ENCODE measurements at places on chromosomes 12 and 14.

GRCh38 chr12:111457071-111457470 lies 51.3 kb downstream of the SH2B3 start:
- DNase-seq, result no peak

DNA sequence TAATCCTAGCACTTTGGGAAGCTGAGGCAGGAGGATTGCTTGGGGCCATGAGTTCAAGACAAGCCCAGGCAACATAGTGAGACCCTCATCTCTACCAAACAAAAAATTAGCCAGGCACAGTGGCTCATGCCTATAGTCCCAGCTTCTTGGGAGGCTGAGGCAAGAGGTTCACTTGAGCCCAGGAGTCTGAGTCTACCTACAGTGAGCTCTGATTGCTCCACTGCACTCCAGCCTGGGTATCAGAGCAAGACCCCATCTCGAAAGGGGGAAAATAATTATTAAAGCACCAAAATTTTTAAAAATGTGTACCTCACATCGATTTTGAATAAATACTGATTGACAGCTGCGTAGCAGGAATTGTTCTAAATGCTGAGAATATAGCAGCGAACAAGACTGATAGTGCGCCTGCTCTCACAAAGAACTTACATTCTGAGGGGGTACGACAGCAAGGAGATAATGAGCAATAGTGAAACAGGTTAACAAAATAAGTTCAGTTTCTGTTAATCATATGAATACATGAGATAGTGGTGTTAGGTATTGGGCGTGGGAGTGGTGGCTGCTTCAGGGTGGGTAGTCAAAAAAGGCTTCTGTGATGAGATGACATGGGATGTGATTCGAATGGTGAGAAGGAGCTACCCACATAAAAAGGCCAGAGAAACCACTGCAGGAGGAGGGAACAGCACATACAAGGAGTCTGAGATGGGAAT lies 19.6 kb downstream of the HCFC2 start:
- no peak for DNase-seq

DNA sequence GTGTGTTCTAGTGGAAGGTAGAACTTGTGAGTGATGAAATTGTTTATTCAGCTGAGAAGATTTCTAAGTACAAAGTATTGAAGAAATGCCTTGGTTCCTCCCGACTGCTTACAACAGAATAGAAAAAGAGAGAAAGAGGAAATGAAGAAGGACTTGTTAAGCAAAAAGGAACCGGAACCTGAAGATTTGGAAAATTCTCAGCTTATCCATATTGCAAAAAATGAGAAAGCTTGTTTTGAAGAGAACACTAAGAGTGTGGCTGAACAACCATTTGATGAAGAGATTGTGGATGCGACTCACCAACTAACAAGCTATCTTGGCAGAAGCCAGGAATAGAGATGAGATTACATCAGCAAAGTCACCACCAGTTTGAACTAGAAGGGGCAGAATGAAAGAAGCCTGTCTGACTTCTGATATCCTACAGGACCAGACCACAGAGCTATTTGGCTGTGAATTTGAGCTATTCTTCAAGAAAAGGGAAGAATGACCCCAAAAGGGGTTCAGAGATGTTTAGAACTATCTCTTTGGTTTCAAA lies 15.1 kb downstream of the NDUFA9 start:
- DNase-seq, result no peak

DNA sequence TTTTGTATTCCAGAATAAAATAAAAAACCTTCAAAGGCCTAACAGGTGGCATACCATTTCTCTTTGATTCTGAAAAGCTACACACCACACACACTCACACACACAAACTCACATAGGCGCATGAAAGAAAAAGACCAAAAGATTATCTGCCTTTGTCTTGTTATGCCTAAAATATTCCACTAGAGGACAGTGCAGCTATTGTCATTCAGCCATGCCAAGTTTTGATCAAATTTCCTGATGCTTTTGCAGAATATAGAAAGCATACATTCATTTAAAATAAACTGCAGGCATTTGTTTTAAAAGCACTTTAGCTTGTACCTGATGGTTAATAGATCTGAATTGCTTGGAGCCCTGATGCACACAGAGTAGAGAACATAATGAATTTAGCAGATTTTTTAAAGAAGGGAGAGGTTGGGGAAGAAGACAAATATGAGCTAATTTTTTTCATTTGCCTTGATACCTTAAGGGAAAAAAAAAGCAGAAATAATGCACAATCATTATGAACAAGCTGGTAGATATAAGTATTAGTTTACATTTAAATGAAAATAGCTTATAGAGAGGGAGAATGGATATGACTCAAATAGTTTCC lies 1766.9 kb upstream of the SEL1L start:
- peak; percentile 31 for DNase-seq

DNA sequence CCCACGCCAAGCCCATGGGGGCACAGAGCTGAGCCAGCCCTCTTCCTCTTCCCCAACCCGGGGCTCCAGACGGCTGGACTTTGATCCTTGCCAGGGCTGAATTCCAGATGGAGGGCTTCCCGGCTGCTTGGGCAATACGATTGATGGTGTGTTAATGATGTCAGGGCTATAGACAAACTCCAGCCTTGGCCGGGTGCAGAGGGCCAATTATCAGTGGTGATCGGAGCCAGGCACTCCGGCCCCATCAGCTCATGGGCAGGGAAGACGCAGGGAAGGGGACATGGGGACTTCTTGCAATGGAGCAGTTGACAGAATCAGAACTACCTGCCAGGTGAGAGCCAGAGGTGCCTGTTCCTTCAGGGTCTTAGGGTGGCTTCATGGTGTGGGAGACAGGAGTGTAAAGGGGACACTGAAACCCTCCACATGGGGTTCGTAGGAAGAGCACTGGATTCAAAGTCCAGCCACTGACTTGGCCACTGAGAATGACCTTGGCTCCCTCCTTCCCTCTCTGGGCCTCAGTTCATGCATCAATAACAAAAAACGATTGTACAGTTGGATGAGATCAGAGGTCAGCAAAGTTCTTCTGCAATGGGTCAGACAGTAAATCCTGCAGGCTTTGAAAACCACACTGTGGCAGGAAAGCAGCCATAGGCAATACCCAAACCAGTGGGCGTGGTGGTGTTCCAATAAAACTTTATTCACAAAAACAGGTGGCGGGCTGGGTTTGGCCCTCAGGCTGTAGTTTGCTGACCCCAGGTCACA lies 333.7 kb downstream of the MED13L start:
- no peak for DNase-seq

GRCh38 chr14:56905282-56905681 lies 95.0 kb upstream of the OTX2 start:
- no peak for DNase-seq

- DNase-seq, result no peak
Observed at GRCh38 chr12:131428091-131428685, 282.7 kb upstream of the SFSWAP start.

GRCh38 chr14:92154283-92154942 lies 32.6 kb downstream of the CPSF2 start:
- no peak for DNase-seq

DNA sequence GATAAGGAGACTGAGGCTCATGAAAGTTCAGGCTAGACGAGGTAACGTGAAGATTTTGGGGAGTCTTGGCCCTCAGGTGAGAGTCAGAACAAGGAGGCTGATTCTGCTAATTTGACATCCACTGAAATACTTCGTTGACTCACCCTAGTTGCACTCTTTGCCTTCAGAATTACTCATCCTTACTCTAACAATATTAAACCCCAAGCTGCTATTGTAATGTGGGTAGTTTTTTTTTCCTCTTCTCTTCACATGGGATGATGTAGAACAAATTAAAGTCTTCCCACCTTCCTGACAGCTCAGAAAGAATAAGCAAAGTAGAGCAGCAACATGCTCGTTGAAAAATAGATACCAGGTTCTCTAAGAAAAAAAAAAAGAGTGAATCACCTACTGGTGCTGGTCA lies 22.0 kb upstream of the SRRM4 start:
- no peak for DNase-seq

DNA sequence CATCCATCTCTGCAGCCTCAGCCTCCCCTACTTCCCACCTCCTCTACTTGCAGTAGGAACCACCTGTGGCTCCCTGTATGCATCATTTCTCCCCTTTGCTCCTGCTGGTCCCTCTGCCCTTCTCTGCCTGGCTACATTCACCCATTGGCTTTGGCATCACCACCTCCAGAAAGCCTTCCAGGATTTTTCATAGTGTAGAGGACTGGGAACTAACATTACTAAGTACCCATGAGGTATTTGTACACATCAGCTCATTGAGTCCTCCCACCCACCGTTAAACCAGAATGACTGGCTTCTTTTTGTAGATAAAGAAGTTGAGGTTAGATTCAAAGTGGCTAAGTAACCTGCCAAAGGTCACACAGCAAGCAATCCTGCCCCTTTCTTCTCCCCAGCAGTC lies 17.1 kb downstream of the SYNE3 start:
- DNase-seq, result no peak

DNA sequence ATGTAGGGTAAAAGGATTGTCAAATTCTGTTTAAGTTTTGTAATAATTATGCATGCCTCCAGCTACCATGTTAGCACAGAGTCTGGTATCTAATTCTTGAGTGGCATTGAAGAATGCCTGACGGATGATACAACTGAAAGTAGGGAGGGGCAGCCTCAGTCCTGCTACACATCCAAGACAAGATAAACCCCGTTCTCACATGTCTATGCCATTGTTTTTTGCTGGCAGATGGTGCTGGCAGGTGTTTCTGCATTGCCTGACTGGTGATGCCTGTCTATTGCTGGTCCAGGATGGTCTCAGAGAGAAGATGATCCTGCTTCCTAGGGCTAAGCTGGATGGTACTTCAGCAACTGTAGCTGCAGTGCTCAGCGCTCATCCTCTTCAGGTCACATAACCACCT lies 245.8 kb upstream of the NAV3 start:
- no peak for DNase-seq

DNA sequence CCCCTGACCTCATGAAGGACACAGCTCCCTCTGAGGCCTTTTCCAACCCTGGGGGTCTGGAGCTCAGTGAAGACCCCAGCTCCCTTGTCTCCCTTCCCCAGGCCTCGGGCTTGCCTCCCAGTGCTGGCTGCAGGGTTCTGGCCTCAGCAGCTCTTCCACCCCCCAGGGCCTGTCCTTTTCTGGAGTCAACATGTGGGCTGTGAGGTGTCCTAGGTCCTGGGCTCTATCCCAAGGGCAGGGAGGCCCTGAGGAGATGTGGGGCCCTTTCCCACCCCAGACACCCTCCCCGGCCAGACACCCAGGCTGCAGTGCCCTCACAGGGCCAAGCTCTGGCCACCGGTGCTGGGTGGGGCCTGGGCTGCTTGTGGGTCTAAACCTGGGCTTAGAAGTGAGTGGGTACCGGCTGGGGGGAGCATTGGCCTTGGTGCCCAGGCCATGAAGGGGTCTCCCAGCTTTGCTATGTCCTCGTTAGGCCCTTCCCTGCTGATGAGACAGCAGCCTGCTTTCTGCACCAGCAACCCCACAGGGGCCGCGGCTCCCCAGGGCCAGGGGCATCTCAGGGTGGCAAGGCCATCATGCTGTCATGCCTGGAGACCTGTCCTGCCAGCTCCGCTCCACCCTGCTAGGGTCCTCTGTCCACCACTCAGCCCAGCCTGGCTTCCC lies 2.7 kb upstream of the CRIP2 start:
- DNase-seq, result no peak
